Stimulated activated naive CD8-positive, alpha-beta T cell treated with anti-CD3 and anti-CD28 coated beads, Interleukin-15, amount 100 ng/mL, for 72 hours (primary cell): ENCODE measurements at places on chromosomes 3 and 15.

- no peak for DNase-seq
These were observed 507.4 kb downstream of the TAFA4 start for GRCh38 chr3:68424796-68425460.

GRCh38 chr3:11273891-11274291, 1.7 kb downstream of the ATG7 start:
- no peak for DNase-seq

GRCh38 chr3:188686324-188686723, 485.4 kb upstream of the TPRG1 start:
- DNase-seq: no peak

DNA sequence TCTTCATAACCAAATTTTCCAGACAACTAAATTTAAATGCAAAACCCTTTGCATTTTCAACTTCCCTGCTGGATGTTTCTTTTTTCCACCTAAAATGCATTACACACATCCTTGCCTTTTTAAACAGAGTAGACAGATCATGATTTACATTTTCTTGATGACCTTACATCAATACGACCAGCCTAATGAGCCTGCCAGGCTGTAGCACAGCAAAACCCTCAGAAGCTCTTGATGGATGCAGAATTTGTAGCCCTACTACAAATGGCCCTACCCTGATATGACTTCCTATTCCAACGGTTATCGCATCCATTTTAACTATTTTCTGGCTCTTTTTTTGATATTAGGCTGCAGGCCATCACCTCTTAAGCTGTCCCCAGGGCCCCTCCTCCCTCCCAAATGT, 66.3 kb downstream of the NTRK3 start:
- no peak for DNase-seq

- no peak for DNase-seq
These were observed 19.8 kb upstream of the FGF12 start for GRCh38 chr3:192747145-192747544.

DNA sequence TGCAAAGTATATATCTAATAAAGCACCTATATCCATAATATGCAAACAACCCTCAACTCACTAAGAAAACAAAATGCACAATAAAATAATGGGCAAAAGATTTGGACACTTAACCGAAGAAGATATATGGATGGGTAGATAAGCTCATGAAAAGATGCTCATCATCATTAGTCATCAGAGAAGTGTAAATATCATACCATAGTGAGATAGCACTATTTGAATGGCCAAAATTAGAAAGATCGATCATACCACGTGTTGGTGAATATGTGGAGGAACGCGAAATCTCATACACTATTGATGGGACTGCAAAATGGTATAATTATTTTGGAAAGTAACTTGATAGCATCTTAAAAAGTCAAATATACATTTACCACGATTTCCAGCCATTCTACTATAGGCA, 40.5 kb downstream of the PLS1 start:
- DNase-seq: no peak

DNA sequence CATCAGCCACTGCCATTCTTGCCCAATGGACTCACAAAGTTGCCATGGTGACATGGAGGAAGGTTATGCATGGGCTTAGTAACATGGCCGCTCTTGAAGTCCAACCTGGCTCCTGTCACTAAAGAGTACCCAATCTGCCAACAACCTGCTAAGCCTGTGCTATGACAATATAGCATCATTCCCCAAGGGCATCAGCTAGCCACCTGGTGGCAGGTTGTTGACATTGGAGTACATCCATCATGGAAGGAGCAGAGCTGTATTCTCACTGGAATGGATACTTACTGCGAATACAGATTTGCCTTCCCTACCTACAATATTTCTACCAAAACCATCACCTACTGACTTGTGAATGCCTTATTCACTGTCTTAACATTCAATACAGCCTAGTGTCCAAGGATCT, 138.9 kb upstream of the RORA start:
- DNase-seq: no peak

- no peak for DNase-seq
These were observed 14.6 kb upstream of the MECOM start for GRCh38 chr3:169678122-169678521.

DNA sequence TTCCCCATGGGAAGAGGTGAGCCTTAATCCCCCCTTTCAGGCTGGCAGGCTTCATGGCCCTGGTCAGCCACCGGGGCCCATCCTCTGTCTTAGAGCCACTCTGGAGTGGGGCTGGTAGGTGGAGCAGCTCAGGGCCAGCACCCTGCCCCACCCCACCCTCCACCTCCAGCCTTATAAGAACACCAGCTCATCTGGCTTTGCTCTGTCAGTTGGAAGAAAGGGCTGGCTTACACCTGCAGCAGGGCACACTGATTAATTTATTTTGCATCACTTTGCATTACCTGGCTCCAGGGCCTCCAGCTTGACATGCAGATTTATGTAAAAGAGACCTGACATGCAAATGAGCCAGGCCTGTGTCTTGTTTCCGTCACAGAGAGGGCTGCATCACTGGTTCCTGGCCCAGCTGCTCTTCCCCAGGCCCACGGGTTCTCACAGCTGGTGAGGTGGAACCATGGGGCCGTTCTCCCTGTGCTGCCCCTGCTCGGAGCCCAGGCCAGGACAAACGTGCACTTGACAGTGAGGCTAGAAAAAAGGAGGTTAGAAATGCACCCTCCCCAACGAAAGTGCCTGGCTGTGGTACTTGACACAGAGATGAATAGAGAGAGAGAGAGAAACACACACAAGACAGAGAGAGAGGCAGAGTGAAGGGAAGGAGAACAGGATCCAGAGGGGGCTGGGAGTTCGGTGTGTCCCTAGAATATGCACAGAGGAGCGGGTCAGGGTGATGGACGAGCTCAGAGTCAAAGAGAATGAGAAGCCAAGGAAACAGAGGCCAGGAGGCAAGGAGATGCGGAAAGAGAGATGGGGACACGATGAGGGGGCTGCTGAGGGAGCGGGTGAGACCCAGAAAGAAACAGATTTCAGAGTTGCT, 44.5 kb upstream of the MAGEF1 start:
- DNase-seq: no peak
